ENCODE measurements at places on chromosomes 2 and 18.

GRCh38 chr2:74001121-74001520 is 16.4 kb downstream of the TET3 start:
- no peak for DNase-seq

- no peak for DNase-seq
Measured at GRCh38 chr2:152571048-152571766, 146.1 kb downstream of the PRPF40A start.

DNA sequence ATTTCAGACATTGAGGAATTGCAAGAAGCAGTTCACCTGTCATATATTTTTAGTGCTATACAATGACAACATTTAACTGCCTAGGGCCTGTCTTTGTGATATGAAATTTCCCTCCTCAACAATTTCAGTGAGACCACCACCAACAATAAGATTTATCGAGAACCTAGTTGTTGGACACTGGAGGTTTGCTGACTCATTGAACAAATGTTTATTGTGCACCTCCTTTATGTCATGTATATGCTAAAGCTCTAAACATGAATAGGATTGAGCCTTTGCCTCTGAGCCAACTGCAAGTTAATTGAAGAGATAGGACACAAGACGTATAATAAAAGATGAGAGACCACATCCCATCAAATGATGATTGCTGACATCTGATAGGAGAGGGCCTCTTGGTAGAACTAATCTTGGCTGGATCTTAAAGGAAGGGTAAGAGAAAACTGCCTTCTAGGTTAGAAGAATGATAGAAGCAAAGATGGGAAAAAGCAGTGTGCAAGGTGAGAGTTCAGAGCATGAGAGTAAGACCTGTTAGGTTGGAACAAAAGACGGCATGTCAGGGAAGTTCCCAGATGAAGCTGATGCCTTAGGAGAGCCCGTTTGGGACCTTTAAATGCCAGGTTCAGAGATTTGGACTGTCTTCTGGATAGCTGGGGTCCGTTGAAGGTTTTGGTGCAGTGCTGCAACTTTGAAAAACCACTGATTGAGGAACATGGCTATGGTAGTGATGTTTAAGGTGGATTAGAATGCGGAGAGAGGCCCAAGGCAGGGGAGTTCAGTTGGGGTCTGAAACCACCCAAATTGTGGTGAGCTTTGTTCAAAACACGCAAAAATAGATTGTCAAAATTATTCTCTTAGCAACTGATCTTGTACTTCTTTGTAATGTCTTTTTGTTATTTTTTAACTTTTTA is 133.0 kb upstream of the EML6 start:
- DNase-seq = no peak

GRCh38 chr2:30237239-30237965 is 6.1 kb downstream of the LBH start:
- DNase-seq = no peak

DNA sequence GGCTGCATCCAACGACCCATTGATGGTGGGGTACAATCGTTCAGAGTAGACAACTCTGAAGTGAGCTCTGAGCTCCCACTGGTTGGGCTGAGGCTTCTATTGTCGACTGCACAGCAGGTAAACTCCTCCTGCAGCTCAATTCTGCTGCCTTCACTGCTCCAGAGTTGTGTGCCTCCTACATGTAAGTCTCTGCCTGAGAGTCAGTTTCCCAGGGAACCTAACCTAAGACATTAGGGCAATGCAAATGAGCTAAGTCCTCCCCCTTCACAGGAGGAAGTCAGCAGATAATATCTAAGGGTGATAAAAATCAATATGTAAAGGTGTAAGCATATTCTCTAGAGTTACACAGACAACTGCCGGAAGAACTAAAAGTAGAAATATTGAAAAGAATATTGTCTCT is 22.5 kb upstream of the ACYP2 start:
- peak; percentile 6 for DNase-seq
